ENCODE measurements at places on chromosomes 1 and 21.

DNA sequence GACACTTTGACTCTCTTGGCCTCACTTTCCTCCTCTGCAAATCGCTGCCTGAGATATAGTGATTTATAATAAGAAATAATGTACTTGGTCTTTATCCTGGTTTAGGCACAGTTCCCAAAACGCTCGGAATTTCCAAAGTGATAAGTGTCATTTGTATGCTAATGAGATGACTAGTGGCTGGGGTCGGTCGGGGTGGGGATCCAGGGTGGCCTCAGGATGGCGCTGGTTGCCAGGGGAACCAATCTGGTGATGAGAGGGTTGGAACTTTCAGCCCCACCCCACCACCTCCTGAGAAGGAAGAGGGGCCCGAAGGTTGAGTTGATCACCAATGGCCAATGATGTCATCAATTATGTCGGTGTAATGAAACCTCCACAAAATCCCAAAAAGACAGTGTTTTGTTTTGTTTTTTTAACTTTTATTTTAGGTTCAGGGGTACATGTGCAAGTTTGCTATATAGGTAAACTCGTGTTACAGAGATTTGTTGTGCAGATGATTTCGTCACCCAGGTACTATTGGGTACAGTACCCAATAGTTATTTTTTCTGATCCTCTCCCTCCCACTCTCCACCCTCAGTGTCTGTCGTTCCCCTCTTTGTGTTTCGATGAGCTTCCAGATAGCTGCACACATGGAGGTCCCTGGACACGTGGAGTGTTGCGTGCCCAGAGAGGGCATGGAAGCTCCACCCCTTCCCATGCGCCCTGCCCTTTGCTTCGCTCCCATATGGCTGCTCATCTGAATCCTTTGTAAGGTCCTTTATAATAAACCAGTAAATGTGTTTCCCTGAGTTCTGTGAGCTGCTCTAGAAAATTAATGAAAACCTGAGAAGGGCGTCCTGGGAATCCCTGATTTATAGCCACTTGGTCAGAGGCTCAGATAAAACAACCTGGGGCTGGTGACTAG lies 97.2 kb downstream of the KCNN3 start:
- no peak for DNase-seq

- no peak for DNase-seq
Measured at GRCh38 chr1:71074681-71075080, 6.2 kb downstream of the ZRANB2 start.

- no peak for DNase-seq
Measured at GRCh38 chr1:154589780-154590179, 18.2 kb downstream of the ADAR start.

DNA sequence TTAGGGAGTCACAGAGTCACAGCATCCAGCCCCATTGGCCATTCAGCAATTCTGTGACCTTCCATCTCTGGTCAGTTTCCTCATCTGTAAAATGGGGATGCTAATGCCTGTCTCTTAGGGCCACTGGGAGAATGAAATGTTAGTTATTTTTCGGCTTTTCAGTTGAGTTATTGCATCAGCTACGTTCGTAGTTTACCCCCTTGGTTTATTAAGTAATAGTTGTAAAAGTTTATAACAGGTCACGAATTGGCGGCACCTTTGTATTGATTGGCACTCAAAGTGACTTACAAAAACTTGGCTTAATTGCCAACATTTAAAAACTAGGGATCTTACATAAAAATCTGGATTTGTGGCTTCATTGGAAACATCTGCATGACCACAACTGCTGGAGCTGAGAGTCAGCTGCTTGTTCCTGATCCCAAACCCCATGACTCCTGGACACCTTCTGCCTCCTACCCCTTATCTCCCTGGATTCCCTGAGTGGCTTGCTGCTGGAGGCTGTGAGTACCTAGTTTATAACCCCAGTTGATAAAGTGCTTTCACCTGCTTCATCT lies 23.0 kb upstream of the SLC1A7 start:
- DNase-seq: no peak

DNA sequence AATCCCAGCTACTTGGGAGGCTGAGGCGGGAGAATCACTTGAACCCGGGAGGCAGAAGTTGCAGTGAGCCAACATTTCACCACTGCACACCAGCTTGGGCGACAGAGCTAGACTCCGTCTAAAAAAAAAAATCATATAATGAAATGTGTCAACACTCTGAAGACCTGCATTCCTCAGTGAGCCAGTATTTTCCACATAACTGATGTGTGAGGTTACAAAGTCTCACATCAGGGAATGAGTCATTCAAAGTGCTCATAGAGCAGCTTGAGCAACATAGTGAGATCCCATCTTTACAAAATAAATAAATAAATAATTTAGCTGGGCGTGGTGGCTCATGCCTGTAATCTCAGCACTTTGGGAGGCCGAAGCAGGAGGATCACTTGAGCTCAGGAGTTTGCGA lies 65.5 kb downstream of the CASZ1 start:
- no peak for DNase-seq

DNA sequence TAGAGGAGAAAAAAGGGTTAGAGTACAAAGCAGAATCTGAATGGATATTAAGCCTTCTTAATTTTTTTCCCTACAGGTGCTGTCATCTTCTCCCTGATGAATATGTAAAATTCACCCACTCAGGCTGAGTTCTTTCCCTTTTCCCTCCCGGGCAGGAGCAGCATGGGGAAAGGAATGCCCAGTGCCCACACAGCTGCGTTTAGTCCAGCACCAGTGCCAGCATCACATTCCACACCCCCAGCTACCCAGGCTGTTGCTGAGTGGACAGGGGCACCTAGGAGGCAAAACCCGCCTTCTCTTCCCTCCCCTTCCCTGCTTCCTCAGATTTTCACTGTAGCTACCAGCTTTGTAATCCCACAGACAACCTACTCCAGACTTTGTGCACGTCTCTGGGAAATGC lies 3.4 kb upstream of the CADM3 start:
- no peak for DNase-seq

DNA sequence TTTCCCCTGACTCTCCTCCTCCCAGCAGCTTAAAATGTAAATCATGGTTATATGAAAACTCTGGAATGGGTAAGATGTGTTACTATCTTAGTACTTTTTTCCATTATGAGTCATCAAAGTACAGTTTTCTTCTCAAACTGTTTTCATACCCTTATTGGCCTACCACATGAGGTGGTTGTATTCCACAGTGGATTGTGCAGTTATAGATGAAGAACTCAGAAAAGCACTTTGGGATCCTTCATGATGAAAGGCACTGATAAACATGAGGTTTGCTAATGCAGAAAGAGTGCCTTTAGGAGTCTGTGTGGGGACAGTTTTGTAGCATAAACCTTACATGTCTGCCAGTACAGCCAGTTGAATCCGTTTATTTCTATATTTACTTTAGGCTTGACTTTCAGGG lies 32.0 kb upstream of the MYOCOS start:
- no peak for DNase-seq

- no peak for DNase-seq
Measured at GRCh38 chr21:28333578-28334075, 659.0 kb downstream of the LTN1 start.

- no peak for DNase-seq
Measured at GRCh38 chr1:97105531-97105930, 383.9 kb downstream of the PTBP2 start.

- no peak for DNase-seq
Measured at GRCh38 chr1:115340879-115341278, 2.8 kb upstream of the NGF start.

GRCh38 chr1:244657421-244657820 lies 4.5 kb downstream of the DESI2 start:
- DNase-seq: no peak

GRCh38 chr1:22662318-22662717 lies 9.3 kb downstream of the C1QB start:
- DNase-seq: no peak

DNA sequence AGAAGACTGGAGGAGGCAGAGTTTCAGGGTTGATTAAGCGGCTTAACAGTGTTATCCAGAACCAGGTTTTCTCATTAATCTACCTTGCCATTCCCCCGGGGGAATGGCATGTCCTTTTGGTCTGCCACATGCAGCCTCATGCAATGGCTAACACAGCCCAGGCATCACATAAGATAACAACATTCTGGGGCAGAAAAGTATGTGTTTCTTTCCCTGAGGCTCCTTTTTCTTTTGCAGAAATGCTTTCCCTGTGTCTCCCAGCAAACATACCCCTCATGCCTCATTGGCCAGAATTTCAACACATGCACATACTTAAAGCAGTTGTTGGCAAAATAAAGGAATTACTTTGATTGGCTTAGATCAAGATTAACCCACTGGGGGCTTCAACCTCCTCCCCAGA lies 98.6 kb downstream of the OMA1 start:
- no peak for DNase-seq

- DNase-seq: no peak
Measured at GRCh38 chr1:77673716-77674355, 8.6 kb downstream of the ZZZ3 start.

DNA sequence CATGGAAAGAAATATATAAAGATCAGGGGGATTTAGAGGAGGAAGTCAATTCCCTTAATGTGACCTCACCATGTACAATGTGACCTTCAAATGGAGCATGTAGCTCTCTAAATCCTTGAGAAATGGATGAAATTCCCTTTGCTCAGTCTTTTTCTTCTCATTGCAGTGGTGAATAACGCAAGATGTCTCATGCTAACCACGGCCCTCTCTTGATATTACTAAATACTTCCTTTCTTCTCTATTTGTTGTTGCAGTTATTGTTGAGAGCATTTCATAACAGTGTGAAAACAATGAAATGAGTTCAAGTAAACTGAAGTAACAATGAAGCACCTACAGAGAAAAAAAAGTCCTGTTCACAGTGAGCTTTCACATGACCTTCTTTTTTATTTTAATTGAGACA lies 55.6 kb downstream of the ZNF281 start:
- no peak for DNase-seq

- DNase-seq: no peak
Measured at GRCh38 chr1:216183454-216183853, 239.8 kb downstream of the USH2A start.

- DNase-seq: no peak
Measured at GRCh38 chr1:153324912-153325311, 12.2 kb upstream of the PGLYRP3 start.

- DNase-seq: no peak
Measured at GRCh38 chr1:23575226-23575810, 16.0 kb upstream of the ID3 start.

- no peak for DNase-seq
Measured at GRCh38 chr1:94246692-94247137, 9.3 kb upstream of the ARHGAP29 start.

GRCh38 chr1:103371234-103371633 lies 154.3 kb upstream of the RNPC3 start:
- no peak for DNase-seq

- no peak for DNase-seq
Measured at GRCh38 chr21:41763996-41764395, 2.9 kb downstream of the RIPK4 start.

GRCh38 chr1:154846565-154847442 lies 23.3 kb downstream of the KCNN3 start:
- DNase-seq: no peak

- no peak for DNase-seq
Measured at GRCh38 chr21:43196826-43197225, 28.0 kb downstream of the CRYAA start.

DNA sequence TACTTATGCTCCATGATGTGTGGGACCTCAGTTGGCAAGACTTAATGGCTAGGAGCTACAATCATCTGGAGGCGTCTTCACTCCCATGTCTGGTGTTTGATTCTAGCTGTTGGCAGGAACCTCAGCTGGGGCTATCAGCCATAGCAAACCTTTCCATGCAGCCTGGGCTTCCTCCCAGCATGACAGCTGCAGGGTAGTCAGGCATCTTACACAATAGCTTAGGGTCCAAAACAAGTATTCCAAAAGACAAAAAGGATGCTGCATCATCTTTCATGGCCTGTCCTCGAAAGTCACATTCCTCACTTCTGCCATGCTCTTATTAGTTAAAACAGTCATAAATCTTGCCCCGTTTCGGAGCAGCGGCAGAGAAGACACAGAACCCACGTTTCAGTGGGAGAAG lies 90.9 kb downstream of the LRRC8C start:
- no peak for DNase-seq

- DNase-seq: no peak
Measured at GRCh38 chr1:174040387-174040786, 18.2 kb upstream of the RC3H1 start.

DNA sequence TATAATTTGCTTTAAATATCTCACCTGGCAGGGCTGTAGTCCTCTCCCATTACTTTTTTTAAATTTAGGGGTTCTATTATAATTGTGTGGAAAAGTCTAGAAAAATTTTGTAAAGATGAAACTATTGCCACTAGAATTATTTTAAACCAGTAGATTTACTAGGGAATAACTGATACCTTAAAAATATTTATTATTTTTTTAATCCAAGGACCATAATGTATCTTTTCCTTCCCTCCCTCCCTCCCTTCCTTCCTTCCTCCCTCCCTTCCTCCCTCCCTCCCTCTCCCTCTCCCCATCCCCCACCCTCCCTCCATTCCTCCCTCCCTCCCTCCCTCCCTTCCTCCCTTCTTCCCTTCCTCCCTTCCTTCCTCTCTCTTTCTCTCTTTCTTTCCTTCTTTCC lies 90.5 kb downstream of the DNM3 start:
- no peak for DNase-seq

DNA sequence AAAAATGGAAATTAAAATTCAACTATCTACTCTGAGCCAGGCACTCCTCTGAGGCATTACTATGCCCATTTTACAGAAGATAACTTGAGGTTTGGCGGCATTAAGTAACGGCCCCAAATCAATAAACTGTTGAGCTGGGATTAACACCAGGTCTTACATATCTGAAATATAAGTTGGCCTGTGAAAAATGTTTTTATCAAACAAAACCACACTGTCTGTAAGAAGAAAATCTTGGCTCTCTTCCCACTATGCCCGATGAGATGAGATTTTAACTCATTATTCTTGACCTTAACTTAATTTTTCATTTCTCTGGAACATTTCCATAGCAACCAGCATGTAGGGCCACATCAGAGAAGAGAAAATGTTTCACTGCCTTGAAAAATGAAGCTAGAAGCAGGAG lies 21.8 kb downstream of the RC3H1 start:
- DNase-seq: no peak

DNA sequence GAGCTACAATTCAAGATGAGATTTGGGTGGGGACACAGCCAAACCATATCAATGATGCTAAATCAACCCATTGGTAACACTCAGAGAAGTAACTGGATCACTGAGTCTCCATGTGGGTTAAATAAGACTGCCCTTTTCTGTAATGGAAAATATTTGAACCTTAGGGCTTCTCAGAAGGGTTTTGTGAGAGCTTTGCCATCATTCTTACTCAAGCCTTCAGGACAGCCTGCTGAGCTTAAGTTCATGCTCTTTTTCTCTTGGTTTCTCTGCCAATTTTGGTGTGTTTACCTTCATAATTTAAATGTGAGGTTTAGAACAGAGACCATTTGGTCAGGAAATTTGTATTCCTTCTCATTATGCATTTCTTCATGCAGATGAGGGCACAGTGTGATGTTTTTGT lies 74.7 kb downstream of the DISC1 start:
- no peak for DNase-seq

DNA sequence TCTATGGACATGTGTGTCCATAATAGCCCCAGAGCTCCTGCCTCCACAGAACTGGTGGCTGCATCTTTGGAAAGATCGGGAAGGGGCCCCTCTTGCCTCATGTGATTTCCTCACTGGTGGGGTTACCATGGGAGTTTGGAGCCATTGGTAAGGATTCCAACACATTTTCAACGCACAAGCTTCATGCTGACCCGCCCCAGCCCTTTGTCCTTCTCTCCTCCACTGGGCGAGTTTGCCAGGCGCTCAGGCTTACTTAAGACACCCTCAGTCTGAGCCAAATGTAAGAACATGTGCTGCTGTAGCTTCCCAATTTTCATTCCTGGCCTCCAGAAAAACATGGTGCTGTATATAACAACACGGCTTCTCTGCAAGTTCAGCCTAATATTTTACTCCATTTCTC lies 72.4 kb downstream of the ATP5PO start:
- DNase-seq: no peak
